ENCODE measurements at places on chromosomes 11 and 22.

DNA sequence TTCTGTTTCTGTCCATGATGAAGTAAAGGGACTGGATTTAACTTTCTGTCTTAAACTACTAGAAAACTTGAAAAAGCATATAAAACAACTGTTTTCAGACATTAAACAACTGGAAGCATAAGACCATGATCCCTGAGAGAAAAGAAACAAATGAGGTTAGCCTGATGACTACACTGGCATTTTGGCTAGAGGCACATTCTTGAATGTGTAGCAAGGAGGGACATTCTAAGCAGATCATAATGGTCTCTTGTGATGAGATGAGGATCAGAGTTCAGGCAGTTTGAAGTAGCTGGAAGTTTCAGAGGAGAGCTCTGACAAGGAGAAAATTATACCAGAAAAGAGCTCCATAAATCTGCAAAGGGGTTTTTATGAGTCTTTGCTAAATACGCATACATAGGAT, 75.4 kb downstream of the AASDHPPT start:
- DNase-seq = no peak

GRCh38 chr22:20563941-20564371, 56.5 kb downstream of the MED15 start:
- no peak for DNase-seq

- DNase-seq = no peak
Measured at GRCh38 chr11:1508986-1509385, 22.4 kb upstream of the MOB2 start.

GRCh38 chr11:399731-400211, 5.8 kb downstream of the PKP3 start:
- no peak for DNase-seq

- DNase-seq = peak; percentile 50
Measured at GRCh38 chr11:100930185-100930778, 199.3 kb downstream of the PGR start.

DNA sequence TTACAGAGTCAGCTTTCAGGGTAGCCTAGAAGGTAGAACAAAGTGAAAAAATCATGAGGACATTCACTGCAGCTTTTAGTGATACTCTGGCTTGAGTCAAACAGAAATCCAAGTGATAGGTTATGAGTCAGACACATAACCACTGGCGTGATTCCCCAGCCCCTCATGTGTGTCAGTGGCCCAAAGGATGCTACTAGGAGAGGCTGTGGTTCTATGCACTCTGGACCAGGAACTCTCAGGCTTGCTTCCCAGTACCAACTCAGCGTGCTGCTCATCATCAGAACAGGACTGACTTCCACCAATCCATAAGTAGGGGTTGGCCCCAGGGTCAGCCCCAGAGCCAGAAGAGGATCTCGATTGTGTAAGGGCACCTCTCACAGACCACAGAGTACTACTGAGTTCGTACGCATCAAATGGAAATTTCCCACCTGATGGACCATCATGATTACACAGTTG, 116.8 kb downstream of the MED15 start:
- DNase-seq = no peak

DNA sequence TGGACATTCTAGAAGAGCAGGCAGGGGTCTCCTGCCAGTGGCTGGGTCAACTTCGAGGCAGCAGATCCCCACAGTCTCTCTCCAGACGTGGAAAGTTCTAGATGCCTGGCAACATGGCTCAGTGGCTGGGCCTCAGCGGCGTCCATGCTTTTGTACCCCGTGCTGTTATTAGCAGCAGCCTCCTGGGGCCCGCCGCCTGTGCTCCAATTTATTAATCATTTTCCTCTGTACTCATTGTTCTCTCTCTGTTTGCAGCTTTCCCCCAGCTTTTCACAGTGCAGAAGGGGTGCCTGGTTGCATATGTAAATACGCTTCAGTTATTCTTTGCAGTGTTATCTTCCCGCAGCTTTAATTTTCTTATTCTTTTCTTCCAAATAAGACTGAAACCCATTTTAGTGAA, 515.1 kb downstream of the TBC1D22A start:
- no peak for DNase-seq

GRCh38 chr11:1656061-1656441, 26.5 kb downstream of the KRTAP5-5 start:
- no peak for DNase-seq

DNA sequence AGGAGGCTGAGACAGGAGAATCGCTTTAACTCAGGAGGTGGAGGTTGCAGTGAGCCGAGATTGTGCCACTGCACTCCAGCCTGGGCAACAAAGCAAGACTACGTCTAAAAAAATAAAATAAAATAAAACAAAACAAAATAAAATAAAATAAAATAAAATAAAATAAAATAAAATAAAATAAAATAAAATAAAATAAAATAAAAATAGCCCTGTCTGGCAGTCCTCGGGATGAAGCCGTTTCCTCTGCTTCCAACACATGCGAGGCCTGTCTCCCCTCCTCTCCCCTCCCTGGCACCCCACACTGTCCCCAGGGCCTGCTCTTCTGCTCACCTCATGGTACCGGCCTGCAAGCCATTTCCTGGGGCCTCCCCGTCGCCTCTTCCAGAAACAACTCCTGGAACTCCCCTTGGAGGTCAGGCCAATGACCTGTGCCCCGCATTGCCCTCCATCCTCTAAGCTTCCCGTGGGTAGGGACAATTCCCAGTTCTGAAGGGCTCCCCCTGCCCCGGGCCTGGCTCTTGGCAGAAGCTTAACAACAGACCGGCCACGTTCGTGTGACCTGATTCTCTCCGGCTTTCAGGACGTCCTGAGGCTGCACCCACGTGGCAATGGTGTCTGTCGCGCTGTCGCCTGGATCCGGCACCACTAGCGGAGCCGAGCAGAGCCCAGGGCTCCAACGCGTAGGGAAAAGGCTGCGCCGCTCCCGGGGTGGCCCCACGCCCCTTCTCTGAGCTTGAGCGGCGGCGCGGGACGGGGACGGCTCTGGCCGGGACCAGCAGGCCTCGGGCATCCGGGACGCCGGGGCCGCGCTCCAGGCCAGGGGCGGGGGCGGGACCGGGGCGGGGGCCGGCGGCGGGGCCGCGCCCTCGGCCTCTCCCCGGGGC, 456 bp upstream of the PARVB start:
- peak; percentile 45 for DNase-seq

- DNase-seq = peak; percentile 15
Measured at GRCh38 chr22:31177420-31178162, 17.6 kb downstream of the RNF185 start.

- peak; percentile 10 for DNase-seq
Measured at GRCh38 chr11:13183094-13183825, 94.3 kb upstream of the BMAL1 start.
